ENCODE measurements at places on chromosomes 7 and 10. TPM values are rescaled to one million over a fixed set of nuclear protein-coding genes. Genes with fewer than 3 reads are reported as not detected.

IDI1 gene
- 67.0 TPM for total RNA-seq

NXPH1 gene
- total RNA-seq, result not detected

SORCS3 gene
- total RNA-seq, result not detected

SMKR1 gene
- total RNA-seq, result 0.63 TPM

GPRIN2 gene
- not detected for total RNA-seq

CALML5 gene
- not detected for total RNA-seq

TBX20 gene
- 5.9 TPM for total RNA-seq

RBP3 gene
- total RNA-seq, result not detected

HOXA13 gene
- not detected for total RNA-seq

C10orf62 gene
- total RNA-seq, result not detected

STOX1 gene
- total RNA-seq, result 0.11 TPM

TNRC18 gene
- 20.8 TPM for total RNA-seq

PRF1 gene
- not detected for total RNA-seq

ATP6V0A4 gene
- total RNA-seq, result 0.04 TPM

GDF2 gene
- not detected for total RNA-seq
